HFFc6 (cell line): ENCODE measurements at places on chromosomes 12 and 14. TPM values are rescaled to one million over a fixed set of nuclear protein-coding genes. Genes with fewer than 3 reads are reported as not detected.

Gene SYNDIG1L
- not detected in 2 replicates for total RNA-seq

Gene KLRC4
- not detected in 3 replicates for total RNA-seq

DNA sequence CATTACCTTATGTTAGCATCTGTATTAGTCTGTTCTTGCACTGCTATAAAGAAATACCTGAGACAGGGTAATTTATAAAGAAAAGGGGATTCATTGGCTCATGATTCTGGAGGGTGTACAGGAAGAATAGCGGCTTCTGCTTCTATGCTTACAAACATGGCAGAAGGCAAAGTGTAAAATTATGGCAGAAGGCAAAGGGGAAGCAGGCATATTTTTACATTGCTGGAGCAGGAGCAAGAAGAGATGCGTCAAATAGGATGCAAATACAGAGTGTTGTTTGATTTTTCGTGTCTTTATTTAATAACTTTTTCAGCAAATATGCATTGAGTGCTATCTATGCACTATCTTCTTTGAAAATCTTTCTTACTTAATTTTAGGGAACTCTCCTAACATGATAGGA is 210.7 kb upstream of the SSTR1 start:
- no peaks in the 10 kb centered on the region for H3K27me3 ChIP-seq
- no peak for DNase-seq
- H3K36me3 ChIP-seq: no peaks in the 10 kb centered on the region

GRCh38 chr12:75360920-75361319 is 26.4 kb downstream of the GLIPR1L1 start:
- H3K27me3 ChIP-seq: no peaks in the 10 kb centered on the region
- H3K27ac ChIP-seq: no peak overlapping the region
- H3K4me1 ChIP-seq: peaks cover 2% of the 10 kb centered on the region
- DNase-seq: no peak
- no peak overlapping the region for H3K4me3 ChIP-seq
- H3K36me3 ChIP-seq: no peaks in the 10 kb centered on the region

- DNase-seq: no peak
- H3K4me3 ChIP-seq: no peak overlapping the region
- H3K36me3 ChIP-seq: no peaks in the 10 kb centered on the region; the same call in 1 of the 2 replicates
- peaks cover 55% of the 10 kb centered on the region for H3K4me1 ChIP-seq
- H3K27me3 ChIP-seq: peaks cover 1% of the 10 kb centered on the region
- no peak overlapping the region for H3K27ac ChIP-seq
Measured at GRCh38 chr12:127280393-127281275, 986.3 kb upstream of the TMEM132C start.

GRCh38 chr12:23525450-23526072 is 423.9 kb downstream of the SOX5 start:
- no peak overlapping the region for H3K27ac ChIP-seq
- no peaks in the 10 kb centered on the region for H3K4me1 ChIP-seq
- DNase-seq: no peak

- DNase-seq: peak; percentile 97
- no peaks in the 10 kb centered on the region; the same call in 1 of the 2 replicates for H3K27me3 ChIP-seq
- H3K27ac ChIP-seq: peak overlapping the region; percentile 98
- peaks cover 58% of the 10 kb centered on the region for H3K4me1 ChIP-seq
- H3K4me3 ChIP-seq: peak overlapping the region; percentile 92
Measured at GRCh38 chr14:100031506-100032281, 33.5 kb upstream of the EVL start.

Gene LRRIQ1
- total RNA-seq: not detected in 2 replicates

GRCh38 chr14:54568821-54569595 is 2.1 kb downstream of the SAMD4A start:
- no peak for DNase-seq
- peaks cover 60% of the 10 kb centered on the region for H3K4me1 ChIP-seq

Gene OVCH1
- total RNA-seq: not detected in 3 replicates

DNA sequence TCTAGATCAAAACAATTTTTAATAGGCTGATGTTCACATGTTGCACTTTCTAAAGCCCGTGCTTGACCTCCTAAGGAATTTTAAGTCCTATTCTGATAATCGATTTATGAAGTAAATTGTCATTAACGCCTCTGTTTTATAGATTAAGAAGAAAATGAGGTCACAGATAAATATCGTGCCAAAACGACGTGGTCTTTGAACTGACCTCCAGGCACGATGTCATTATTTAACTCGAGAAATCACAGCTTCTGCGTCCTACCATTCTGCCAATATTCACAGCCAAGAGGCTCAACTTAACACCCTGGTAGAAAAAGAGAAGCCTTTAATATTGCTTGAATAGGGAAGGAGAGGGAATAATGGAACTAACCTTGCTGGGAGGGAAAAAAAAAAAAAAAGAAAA is 888 bp upstream of the EEA1 start:
- peaks cover 37% of the 10 kb centered on the region for H3K4me1 ChIP-seq
- no peak for DNase-seq
- H3K27me3 ChIP-seq: peaks cover 2% of the 10 kb centered on the region; the same call in 1 of the 2 replicates
- no peaks in the 10 kb centered on the region for H3K36me3 ChIP-seq
- H3K27ac ChIP-seq: peak overlapping the region; percentile 99

GRCh38 chr12:27585739-27586265 is 61.8 kb downstream of the PPFIBP1 start:
- H3K36me3 ChIP-seq: peaks cover 25% of the 10 kb centered on the region; the same call in 1 of the 2 replicates
- no peaks in the 10 kb centered on the region for H3K27me3 ChIP-seq
- no peak overlapping the region for H3K27ac ChIP-seq
- peaks cover 55% of the 10 kb centered on the region for H3K4me1 ChIP-seq
- H3K4me3 ChIP-seq: no peak overlapping the region
- DNase-seq: no peak

- no peak overlapping the region for H3K27ac ChIP-seq
- H3K4me3 ChIP-seq: no peak overlapping the region
- no peaks in the 10 kb centered on the region for H3K36me3 ChIP-seq
- no peaks in the 10 kb centered on the region for H3K4me1 ChIP-seq
Measured at GRCh38 chr14:20730891-20731290, 14.8 kb upstream of the EDDM3A start.

Gene GTF2H3
- 36.0 to 39.5 TPM (median 37.0 TPM) in 3 replicates for total RNA-seq

DNA sequence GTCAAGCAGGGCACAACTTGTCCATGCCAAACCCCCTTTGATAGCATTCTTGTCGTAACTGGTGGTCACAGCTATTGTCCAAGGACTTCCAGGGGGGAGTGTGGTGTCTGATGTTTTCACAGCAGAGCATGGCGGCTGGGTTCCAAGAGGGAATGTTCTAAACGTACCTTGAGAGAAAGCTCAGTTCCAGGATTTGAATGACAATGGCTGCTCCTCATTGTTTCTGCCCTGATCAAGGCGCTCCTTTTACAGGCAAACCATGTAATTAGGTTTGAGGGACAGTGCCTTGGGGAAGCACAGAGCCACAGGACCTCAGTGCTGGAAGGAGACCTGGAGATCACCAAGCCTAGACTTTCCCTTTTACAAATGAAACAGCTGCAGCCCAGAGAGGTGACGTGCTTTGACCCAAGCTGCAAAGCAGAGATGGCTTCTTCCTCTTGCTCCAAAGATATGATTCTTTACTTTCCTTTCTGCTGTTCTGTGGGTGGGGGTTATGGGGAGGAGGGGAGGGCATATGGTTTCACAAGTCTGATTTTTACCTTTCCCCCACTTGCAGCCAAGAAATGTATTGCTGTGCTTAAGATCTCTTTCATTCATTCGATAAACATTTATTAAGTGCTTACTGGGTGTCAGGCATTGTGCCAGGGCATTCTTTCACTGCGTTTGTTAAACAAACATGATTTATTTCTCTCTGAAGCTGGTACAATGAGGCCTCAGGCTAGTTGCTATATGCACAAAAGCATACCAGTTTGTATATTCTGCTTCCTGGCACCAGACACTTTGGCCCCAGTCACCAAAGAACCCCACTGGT is 172.8 kb downstream of the KTN1 start:
- peak overlapping the region; percentile 23; the same call in 1 of the 2 replicates for H3K4me3 ChIP-seq
- H3K4me1 ChIP-seq: peaks cover 19% of the 10 kb centered on the region
- peaks cover 11% of the 10 kb centered on the region for H3K27me3 ChIP-seq
- H3K36me3 ChIP-seq: no peaks in the 10 kb centered on the region
- H3K27ac ChIP-seq: no peak overlapping the region

DNA sequence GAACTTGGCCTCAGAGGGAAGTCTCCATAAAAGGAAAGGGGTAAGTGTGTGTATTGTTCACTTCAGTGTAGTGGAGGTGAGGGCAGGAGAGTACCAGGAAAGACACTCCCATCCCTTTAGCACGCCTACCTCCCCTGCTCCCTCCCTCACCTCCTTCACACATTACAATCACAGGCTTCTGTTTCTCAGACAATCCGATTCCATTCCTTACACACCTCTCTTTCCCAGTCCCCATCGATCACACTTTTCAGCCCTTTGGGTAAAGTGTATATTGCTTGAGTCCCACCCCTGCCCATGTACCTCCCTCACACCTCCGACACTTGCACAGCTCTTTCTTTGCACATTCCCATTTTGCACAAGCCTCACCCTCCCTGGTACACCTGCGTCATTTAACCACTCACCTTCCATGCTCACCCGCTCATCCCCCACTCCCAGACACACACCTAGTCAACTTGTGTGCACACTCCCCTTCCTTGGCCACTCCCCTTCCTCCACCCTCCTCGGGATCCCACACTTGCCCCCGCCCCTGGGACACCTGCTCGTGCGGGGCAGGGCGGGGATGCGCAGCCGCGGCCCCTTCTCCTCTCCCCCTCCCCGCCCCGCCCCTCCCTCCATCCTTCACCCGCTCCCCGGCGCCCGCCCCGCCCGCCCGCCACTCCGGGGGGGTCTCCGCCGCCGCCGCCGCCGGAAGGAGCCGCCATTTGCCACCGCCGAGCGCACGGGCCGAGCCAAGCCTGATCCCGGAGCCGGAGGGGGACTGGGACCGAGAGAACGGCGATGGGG is at the start of gene MARCHF9:
TSS of gene MARCHF9 (plus strand) at position 693 of the 783 bp plus-strand sequence. CDS start 426 bp downstream, outside the sequence.
- DNase-seq: no peak
- H3K4me1 ChIP-seq: peaks cover 37% of the 10 kb centered on the region
- no peak within 1 kb of the TSS for H3K27ac ChIP-seq
- peaks cover 21% of the 10 kb centered on the region for H3K36me3 ChIP-seq
- H3K27me3 ChIP-seq: peaks cover 34% of the 10 kb centered on the region

- no peak for DNase-seq
- no peaks in the 10 kb centered on the region for H3K36me3 ChIP-seq
- no peak overlapping the region for H3K4me3 ChIP-seq
- no peaks in the 10 kb centered on the region for H3K4me1 ChIP-seq
Measured at GRCh38 chr14:55942076-55942654, 176.0 kb upstream of the PELI2 start.

Gene SAV1
- 23.8 to 30.5 TPM (median 24.9 TPM) in 3 replicates for total RNA-seq

- H3K4me1 ChIP-seq: peaks cover 45% of the 10 kb centered on the region
- DNase-seq: no peak
- H3K27ac ChIP-seq: no peak overlapping the region
- H3K27me3 ChIP-seq: no peaks in the 10 kb centered on the region
- H3K36me3 ChIP-seq: no peaks in the 10 kb centered on the region
Measured at GRCh38 chr14:61480704-61481285, 159.4 kb downstream of the PRKCH start.

- H3K4me1 ChIP-seq: peaks cover 31% of the 10 kb centered on the region
- DNase-seq: peak; percentile 85
- no peak overlapping the region; the same call in 1 of the 2 replicates for H3K27ac ChIP-seq
- no peaks in the 10 kb centered on the region for H3K27me3 ChIP-seq
- H3K4me3 ChIP-seq: no peak overlapping the region
Measured at GRCh38 chr12:59149995-59150642, 229.8 kb upstream of the LRIG3 start.

Gene SYT1
- total RNA-seq: 3.0 to 10.1 TPM (median 5.6 TPM) in 3 replicates

Gene NID2
- total RNA-seq: 99.6 and 102 TPM in 2 replicates

Gene TRPV4
- 1.9 to 2.2 TPM (median 2.0 TPM) in 3 replicates for total RNA-seq

DNA sequence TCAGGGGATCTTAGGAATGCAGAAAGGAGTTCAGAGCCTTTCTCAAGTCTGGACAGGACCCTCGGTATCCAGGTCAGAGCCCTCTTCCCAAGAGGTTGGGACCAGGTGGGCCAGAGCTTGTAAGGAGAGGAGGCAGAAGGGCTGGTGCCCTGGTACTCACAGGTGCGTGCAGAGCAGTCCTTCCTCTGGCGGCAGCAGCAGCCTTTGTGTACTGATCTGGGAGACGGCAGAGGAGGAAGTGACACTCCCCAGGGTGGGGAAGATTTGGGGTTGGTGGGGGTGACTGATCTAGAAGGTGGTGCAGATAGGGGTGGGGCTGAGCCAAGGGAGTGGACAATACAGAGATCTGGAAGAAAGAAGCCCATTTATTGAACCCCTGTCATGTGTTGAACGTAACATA is at the start of gene ITGB7:
TSS of gene ITGB7 (minus strand) at position 210 of the 400 bp plus-strand sequence. CDS start 6,808 bp downstream, outside the sequence.
- DNase-seq: no peak
- peaks cover 38% of the 10 kb centered on the region for H3K4me1 ChIP-seq

Gene KRT85
- total RNA-seq: not detected in 2 replicates

Gene CFL2
- total RNA-seq: 193 to 284 TPM (median 247 TPM) in 3 replicates

Gene ALX1
- not detected in 2 replicates for total RNA-seq

Gene APOF
- not detected in 3 replicates for total RNA-seq

Gene POTEM
- not detected in 3 replicates for total RNA-seq

Gene ZNF664
- 49.1 and 52.9 TPM in 2 replicates for total RNA-seq

DNA sequence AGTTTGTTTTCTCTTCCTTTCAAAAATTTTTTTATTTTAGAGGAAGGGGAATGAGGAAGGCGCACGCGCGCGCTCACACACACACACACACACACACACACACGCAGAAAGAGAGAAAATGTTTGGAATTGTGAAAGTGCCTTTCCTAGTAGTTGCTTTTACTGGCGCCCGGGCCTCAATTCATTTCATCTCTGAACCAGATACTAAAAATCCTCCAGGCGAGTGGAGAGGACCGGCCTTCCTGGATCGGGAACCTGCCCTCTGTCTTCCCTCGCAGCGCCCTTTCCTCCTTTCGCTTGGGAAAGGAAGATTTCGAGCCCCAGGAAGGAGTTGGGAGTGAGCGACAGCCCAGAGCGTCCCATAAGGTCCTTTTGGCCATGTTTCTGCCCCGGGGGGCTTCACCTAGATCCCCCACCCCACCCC is 7.8 kb upstream of the TBX3 start:
- peaks cover 5% of the 10 kb centered on the region for H3K27me3 ChIP-seq
- peak overlapping the region; percentile 100 for H3K27ac ChIP-seq
- no peak for DNase-seq
- H3K36me3 ChIP-seq: no peaks in the 10 kb centered on the region
- H3K4me1 ChIP-seq: peaks cover 69% of the 10 kb centered on the region

DNA sequence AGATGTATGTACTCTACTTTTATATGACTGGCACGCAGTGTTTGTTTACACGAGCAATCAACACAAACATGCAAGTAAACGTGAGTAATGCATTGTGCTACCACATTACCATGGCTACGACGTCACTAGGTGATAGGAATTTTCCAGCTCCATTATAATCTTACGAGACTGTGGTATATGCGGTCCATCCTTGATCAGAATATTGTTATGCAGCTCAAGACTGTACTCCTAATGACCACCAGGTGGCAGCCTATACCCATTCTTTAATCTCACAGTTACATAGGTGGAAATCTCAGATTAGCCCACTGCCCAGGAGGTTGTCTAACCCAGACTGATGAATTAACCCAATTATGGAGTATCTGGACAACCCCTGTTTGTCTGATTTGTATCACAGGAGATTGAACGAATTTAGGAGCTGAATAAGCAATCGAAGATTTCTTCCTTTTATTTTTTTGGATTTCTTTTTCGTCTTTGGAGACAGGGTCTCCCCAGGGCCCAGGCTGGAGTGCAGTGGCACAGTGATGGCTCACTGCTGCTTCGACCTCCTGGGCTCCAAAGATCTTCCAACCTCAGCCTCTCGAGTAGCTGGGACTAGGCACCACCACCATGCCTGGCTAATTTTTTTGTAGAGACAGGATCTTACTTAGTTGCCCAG is 8.7 kb upstream of the TESPA1 start:
- peaks cover 22% of the 10 kb centered on the region for H3K27me3 ChIP-seq
- H3K27ac ChIP-seq: no peak overlapping the region
- no peak overlapping the region for H3K4me3 ChIP-seq
- peak; percentile 33 for DNase-seq
- H3K4me1 ChIP-seq: no peaks in the 10 kb centered on the region

Gene NEUROD4
- not detected in 3 replicates for total RNA-seq

GRCh38 chr12:22459838-22460490 is 84.4 kb downstream of the C2CD5 start:
- no peaks in the 10 kb centered on the region for H3K27me3 ChIP-seq
- no peak overlapping the region for H3K27ac ChIP-seq
- no peaks in the 10 kb centered on the region for H3K4me1 ChIP-seq
- no peak overlapping the region for H3K4me3 ChIP-seq
